Bronchus fibroblast of lung (primary cell): ENCODE measurements at places on chromosomes 4 and X. TPM values are rescaled to one million over a fixed set of nuclear protein-coding genes. Genes with fewer than 3 reads are reported as not detected.

Gene EVC2
- total RNA-seq = 6.9 and 7.0 TPM in 2 replicates

Gene RIPPLY1
- total RNA-seq = not detected in 2 replicates

Gene LIMCH1
- 0.34 and 2.2 TPM in 2 replicates for total RNA-seq

Gene SLC2A9
- 0.17 and 0.89 TPM in 2 replicates for total RNA-seq

Gene MAGEA2B
- not detected in 2 replicates for total RNA-seq

Gene RTL5
- 0.84 and 0.89 TPM in 2 replicates for total RNA-seq

Gene CLDN2
- not detected in 2 replicates for total RNA-seq

Gene ZNF141
- total RNA-seq = 3.9 and 4.7 TPM in 2 replicates

Gene GPAT3
- total RNA-seq = 2.4 and 3.2 TPM in 2 replicates

Gene CFAP299
- total RNA-seq = not detected in 2 replicates

Gene CCNG2
- total RNA-seq = 6.4 and 8.2 TPM in 2 replicates

Gene GAGE12J
- not detected in 2 replicates for total RNA-seq

Gene FGF13
- not detected in 2 replicates for total RNA-seq

Gene ARR3
- not detected in 2 replicates for total RNA-seq

Gene BMP3
- not detected in 2 replicates for total RNA-seq

Gene LPAR4
- total RNA-seq = 0.15 and 0.17 TPM in 2 replicates

Gene CXCL11
- total RNA-seq = not detected in 2 replicates

Gene COX7B2
- total RNA-seq = not detected in 2 replicates

Gene SPIN2B
- total RNA-seq = 8.2 and 8.4 TPM in 2 replicates

Gene HPSE
- total RNA-seq = 0.59 and 1.0 TPM in 2 replicates

Gene MMRN1
- total RNA-seq = not detected in 2 replicates

Gene CCNA2
- 131 and 138 TPM in 2 replicates for total RNA-seq

Gene TLR3
- total RNA-seq = 1.0 and 1.5 TPM in 2 replicates

Gene CLDN34
- not detected in 2 replicates for total RNA-seq

Gene RGN
- 1.0 and 1.5 TPM in 2 replicates for total RNA-seq

Gene TBX22
- total RNA-seq = not detected in 2 replicates

Gene RADX
- 2.4 and 3.0 TPM in 2 replicates for total RNA-seq

Gene CFAP99
- not detected in 2 replicates for total RNA-seq

Gene NUDT10
- total RNA-seq = 4.2 and 5.5 TPM in 2 replicates

Gene SOD3
- 4.5 TPM in 2 replicates for total RNA-seq

Gene PNMA3
- not detected in 2 replicates for total RNA-seq

Gene PDHA1
- total RNA-seq = 38.5 and 50.7 TPM in 2 replicates

Gene OPRPN
- not detected in 2 replicates for total RNA-seq

Gene FAM50A
- total RNA-seq = 52.6 and 60.2 TPM in 2 replicates

Gene EIF1AX
- total RNA-seq = 24.1 and 33.0 TPM in 2 replicates

Gene LRBA
- total RNA-seq = 13.3 and 15.2 TPM in 2 replicates

Gene SULT1E1
- total RNA-seq = 4.6 and 4.9 TPM in 2 replicates

Gene SORCS2
- under 0.01 TPM in 1 of 2 replicates, not detected in the other for total RNA-seq

Gene NWD2
- total RNA-seq = not detected in 2 replicates

Gene MAGEA11
- not detected in 2 replicates for total RNA-seq

Gene STS
- total RNA-seq = 1.5 and 1.7 TPM in 2 replicates

Gene SPANXC
- total RNA-seq = not detected in 2 replicates

Gene SLC10A6
- total RNA-seq = 0.15 TPM in 1 of 2 replicates, not detected in the other

Gene KCNIP4
- total RNA-seq = not detected in 2 replicates

Gene DUX4
- not detected in 2 replicates for total RNA-seq

Gene TIGD4
- total RNA-seq = under 0.01 and 0.17 TPM in 2 replicates

Gene PLAC8
- total RNA-seq = 0.34 and 0.89 TPM in 2 replicates

Gene TMEM35A
- total RNA-seq = 5.5 and 6.1 TPM in 2 replicates

Gene MAGEA4
- total RNA-seq = not detected in 2 replicates

Gene BRS3
- total RNA-seq = not detected in 2 replicates

Gene SSX7
- total RNA-seq = not detected in 2 replicates

Gene GPR173
- total RNA-seq = 3.7 and 4.0 TPM in 2 replicates

Gene AMER1
- total RNA-seq = 1.0 TPM in 2 replicates

Gene RNF113A
- total RNA-seq = 14.4 and 16.5 TPM in 2 replicates

Gene GRIA3
- total RNA-seq = 0.15 TPM in 1 of 2 replicates, not detected in the other

Gene CXorf65
- not detected in 2 replicates for total RNA-seq
